Activated T-helper 17 cell treated with anti-CD3 and anti-CD28 coated beads, Interleukin-2, amount 50 U/mL, for 72 hours (primary cell): ENCODE measurements at places on chromosomes 11 and 22.

DNA sequence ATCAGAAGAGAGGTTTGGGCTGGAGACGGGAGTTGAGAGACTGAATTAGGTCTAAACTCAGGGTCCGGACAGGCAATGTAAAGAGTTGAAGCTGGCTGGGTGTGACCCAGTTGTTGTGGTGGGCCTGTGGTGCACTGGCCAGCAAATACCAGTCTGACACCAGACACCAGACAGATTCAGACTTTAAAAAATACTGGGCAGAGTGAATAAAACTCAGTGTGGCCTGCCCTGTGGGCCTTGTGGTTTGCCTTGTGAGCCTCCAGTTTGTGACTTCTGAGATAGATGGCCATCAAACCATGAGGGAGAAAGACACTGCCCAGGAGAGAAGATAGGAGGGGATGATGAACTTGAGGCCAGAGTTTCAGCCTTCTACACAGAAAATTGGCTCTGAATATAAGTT lies 25.8 kb downstream of the RCN1 start:
- no peak for ATAC-seq

DNA sequence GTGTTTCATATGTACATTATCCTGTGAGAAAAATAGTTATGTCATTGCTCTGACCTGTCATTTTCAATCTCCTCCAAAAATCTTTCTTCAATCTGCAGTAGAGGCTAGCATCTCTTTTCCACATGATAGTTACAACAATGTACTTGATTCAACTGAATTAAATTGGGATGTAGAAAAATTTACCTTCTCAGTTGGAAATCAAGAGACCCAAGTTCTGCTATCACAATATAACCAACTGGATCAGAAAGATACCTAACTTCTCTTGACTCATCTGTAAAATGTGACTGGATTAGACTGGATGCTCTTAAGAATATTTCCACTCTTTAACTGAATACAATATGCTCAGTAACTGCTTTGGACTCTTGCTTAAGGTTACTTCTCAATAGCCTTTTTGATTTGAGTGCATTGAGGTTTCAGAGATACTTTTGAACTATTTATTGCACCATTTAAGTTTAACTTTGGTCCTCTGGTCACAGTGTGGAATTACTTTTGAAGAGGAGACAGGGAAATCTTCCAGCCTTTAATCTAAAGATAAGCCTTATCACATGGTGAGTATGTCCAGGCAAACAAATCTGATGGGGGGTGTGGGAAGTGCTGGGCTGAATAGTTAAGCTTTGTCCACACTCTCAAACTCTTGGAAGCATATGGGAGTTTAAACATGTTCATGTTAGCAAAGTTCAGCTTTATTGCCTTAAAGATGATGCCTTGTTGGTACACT lies 82.3 kb downstream of the YAP1 start:
- ATAC-seq, result no peak

DNA sequence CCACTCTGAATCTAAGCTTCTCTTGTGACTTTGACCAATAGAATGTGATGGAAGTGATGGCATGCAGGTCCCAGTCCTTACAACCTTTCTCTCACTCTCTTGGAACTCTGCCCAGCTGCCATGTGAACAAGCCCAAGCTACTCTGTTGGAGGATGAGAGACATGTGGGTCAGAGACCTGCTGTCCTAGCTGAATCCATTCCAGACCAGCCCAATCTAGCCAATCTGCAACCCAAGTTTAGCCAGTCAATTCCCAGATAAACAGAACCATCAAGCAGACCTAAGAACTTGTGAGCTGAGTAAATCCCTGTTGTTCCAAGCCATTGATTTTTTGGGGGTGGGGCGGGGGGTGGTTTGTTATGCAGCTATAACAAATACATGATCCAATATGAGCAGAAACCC lies 69.2 kb upstream of the GRK3 start:
- ATAC-seq, result no peak

DNA sequence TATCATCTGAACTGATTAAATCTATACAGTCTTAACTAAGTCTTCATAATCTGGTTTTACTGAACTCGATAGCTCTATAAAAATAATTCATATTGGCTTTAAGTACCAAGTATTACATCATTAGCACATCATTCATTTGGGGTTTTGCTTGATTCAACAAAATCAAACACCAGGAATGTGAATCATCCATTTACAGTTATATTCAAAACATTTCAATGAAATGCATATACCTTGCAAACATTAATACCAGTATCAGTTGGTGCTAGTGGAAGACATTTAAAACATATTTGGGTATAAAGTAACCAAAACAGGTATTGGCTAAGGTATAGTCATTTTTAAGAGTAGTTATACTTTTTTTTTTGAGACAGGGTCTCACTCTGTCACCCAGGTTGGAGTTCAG lies 12.2 kb upstream of the CCDC89 start:
- ATAC-seq, result peak; percentile 26

DNA sequence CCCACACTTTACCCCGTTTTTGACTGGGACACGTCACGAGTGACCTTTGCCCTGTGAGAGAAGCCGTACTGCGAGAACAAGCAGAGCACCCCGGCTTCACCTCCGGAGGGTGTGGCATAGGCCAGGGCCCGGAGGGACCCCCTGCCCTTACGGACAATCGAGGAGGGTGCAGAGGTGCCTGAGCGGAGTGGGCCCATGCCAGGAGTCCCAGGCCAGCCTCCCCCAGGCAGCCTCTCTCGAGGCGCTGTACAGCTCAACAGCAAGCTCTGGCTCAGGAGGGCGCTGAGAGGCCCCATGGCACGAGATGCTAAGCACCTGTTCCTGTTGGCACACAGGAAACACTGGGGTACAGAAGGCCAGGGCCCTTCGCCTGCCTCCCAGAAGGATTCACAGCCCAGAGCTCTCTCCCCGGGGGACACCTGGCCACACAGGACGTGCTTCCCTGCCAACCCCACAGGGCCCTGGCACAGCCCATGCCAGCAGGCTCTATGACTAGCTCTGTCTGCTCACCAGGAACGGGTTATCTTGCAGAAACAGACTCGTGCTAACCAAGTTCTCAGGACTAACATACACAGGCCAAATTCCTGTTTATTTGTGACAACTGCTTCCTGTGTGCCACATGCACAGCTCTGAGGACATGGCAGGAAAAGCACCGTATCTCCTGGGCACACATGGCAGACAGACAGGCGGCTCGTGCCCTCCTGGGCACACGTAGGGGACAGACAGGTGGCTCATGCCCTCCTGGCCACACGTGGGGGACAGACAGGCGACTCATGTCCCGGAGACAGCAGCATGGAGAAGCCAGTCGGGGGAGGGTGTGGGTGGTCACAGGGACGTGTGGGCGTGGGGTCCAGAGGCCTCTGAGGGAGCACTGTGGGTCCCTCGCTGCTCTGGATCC lies 11.6 kb downstream of the TOLLIP start:
- no peak for ATAC-seq

GRCh38 chr11:70335511-70335910 lies 62.8 kb upstream of the CTTN start:
- no peak for ATAC-seq

DNA sequence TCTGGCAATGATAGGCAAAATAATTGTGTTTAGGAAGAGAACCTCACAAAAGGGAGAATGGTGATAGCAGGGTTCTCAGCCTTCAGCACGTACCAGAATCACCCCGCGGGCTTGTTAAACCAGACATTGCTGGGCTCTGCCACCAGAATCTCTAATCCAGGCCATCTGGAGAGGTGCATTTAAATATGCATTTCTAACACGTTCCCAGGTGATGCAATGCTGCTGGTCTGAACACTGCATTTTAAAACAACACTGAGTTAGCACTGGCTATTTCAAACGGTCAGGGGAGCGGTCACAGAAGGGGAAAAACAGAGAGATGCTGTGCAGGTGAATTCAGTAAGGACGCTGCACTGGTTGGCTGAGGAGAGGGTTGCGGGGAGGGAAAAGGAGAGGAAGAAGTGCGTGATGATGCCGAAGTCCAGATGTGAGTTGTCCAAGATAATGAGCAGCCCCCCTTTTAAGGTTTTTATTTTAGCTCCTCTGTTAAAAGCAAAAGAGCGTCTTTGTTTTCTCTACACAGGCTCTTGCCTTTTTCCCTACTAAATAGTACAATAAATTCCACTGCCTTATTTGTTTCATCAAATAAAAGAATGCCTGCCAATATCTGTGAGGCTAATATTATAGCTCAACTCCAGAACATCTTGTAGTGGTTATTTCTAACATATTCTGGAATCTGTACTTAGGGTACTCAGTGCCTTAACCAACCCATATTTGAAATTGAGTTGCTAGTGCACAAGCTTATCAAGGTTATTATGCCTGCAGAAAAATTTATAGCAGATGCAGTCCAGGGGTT lies 109.6 kb upstream of the POU2AF2 start:
- no peak for ATAC-seq

DNA sequence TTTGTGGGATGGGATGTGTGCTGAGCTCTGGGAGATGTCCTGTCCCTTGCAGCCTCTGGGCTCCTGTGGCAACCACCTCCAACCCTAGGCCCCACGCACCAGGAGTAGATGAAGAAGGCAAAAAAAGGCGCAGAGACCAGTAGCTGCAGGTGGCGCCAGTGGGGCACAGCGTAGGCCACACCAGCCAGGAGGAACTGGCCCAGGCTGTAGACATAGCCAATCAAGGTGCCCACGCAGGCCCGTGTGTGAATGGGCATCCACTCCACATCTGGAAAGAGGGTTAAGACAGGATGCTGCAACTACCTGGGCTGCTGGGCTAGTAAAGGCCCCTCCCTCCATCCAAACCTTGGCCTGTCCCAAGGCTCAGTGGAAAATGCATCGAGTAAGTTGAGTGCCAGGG lies 3.0 kb downstream of the SLC22A6 start:
- ATAC-seq, result no peak

- no peak for ATAC-seq
Measured at GRCh38 chr11:130729193-130729592, 187.1 kb downstream of the SNX19 start.

GRCh38 chr11:57515332-57516060 lies at the start of gene SLC43A1:
SLC43A1 (minus strand) TSS chr11:57515702; CDS start chr11:57514111, 1,591 bp downstream.
- peak; percentile 67 for ATAC-seq

- no peak for ATAC-seq
Measured at GRCh38 chr11:111957663-111958444, 20.7 kb downstream of the DIXDC1 start.

DNA sequence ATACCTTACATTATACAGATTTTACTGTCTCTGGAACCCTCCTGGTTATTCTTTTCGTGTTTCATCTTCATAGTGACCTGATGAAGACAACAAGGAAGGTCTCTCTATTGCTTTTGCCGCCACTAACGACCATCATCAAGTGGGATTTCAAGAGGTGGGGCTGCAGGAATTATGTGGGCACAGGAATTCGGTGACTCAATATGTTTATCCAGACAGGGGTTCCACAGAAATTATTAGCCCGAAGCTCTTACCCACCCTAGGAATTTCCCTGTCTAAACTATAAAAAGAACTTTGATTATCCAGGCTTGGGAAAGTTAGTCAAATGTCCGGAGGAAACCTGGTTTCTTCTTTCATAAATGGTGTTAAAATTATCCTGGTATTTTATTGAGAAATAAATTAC lies 566.8 kb upstream of the TENM4 start:
- no peak for ATAC-seq

DNA sequence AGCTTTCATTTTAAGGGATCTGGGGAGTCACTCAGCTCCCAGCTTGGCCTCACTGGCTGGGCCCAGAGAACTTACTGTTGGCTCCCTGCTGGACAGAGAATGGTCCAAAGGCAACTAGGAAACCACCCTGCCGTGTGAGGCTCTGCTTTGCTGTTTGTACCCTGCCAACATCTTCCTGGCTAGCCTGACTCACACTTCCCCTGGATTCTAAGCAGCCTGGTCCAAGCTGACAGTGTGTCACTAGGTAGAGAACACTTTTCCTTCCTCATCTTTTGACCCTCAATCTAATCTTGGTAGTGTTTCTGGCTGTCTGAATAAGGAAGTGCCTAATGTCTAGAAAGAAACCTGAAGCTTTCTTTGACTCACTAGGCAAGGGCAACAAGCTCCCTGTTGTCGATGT lies 76.7 kb downstream of the FAR1 start:
- no peak for ATAC-seq

GRCh38 chr11:81970886-81971285 lies 762.8 kb downstream of the FAM181B start:
- no peak for ATAC-seq

- no peak for ATAC-seq
Measured at GRCh38 chr11:21180182-21180581, 510.8 kb downstream of the NELL1 start.

- ATAC-seq, result no peak
Measured at GRCh38 chr22:23023294-23023693, 47.0 kb upstream of the GNAZ start.

DNA sequence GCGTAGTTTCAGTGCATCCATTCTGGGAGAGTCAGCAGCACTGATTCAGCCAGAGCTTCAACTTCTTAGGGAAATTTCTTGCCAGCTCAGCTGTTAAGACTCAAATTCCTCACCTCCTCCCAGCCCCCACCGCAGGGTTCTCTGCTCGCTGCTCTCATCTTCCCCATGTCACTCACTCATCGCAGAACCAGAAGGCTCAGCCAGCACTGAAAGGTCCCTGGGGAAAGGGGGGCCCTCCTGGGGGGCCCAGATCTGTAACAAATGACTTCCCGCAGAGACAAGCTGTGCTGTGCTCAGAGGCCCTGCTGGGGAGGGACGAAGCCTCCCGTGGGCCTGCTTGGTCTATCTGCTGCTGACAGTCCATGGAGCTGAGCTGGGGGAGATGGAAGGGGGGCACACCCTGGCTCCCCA lies 220.6 kb downstream of the NTM start:
- no peak for ATAC-seq

DNA sequence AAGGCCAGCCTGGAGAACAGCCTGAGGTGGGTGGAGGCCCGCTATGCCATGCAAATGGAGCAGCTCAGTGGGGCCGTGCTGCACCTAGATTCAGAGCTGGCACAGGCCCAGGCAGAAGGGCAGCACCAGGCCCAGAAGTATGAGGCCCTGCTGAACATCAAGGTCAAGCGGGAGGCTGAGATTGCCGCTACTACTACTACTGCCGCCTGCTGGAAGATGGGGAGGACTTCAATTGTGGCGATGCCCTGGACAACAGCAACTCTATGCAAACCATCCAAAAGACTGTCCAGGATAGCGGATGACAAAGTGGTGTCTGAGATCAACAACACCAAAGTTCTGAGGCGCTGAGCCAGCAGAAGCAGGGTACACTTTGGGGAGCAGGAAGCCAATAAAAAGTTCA lies 3.1 kb upstream of the TMEM218 start:
- no peak for ATAC-seq
